ENCODE measurements at places on chromosomes 11 and 22.
A peak's percentile ranks its signal among the peaks of the same experiment; 100 is the strongest.

DNA sequence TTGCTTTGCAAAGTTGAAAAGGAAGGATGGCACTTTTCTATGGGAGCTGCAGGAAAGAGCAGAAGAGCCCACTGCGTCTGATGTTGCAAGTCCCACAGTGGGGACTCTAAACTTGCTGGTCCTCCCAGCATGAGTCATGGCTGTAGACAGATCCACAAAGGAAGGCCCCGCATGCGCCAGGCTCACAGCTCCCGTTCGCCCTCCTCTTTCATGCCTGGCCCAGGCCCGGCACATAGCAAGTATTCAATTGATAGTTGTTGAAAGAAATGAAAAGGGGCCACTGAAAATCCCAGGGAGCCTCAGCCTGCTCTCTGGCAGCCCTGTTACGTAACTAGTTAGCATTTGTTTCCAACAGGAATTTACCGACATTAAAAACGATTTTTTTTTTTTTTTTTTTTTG, 18.9 kb downstream of the AP1B1 start:
- DNase-seq = no peak

- peak; percentile 59 for DNase-seq
Measured at GRCh38 chr22:37519268-37520195, at the start of gene CARD10. Gene CARD10 (minus strand): TSS chr22:37519415. CDS start chr22:37519200, 215 bp downstream.

DNA sequence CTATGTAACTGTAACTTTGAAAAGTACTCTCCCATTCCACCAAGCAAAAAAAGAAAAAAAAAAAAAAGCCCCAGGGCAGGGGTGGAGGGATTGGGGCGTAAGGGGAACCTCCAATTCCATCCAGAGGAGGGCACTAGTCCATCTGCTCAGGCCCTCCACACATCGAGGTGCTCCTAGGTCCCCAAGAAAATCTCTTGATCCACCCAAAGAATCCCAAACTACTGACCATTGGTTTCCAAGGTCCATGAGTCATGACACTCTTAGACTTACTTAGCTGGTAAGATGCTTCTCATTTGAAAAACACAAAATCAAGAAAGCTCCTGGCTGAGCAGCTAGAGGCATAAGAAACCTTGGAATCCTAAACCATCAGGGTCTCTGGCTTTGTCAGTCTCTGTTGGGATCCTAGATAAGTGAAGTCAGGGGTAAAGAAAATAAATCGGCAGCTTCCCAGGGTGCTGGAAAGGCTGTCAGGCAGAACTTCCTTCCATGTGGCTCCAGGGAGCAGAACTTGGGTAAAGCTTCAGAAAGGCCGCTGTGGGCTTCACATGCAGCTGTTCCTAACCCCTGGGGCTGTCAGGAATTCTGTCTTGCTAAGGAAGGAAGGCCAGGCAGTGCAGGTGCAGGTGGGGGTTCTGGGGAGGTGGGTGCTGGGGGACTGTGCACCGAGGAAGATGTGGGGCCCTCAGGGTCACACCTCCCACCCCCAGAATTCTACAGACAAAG, 49.4 kb upstream of the ADA2 start:
- no peak for DNase-seq

- DNase-seq = no peak
Measured at GRCh38 chr22:45574069-45574703, 71.5 kb downstream of the FBLN1 start.

- peak; percentile 79 for DNase-seq
Measured at GRCh38 chr11:65491614-65492386, 7.0 kb upstream of the MALAT1 start.

GRCh38 chr11:61515686-61516085, 7.1 kb downstream of the LRRC10B start:
- DNase-seq = no peak

DNA sequence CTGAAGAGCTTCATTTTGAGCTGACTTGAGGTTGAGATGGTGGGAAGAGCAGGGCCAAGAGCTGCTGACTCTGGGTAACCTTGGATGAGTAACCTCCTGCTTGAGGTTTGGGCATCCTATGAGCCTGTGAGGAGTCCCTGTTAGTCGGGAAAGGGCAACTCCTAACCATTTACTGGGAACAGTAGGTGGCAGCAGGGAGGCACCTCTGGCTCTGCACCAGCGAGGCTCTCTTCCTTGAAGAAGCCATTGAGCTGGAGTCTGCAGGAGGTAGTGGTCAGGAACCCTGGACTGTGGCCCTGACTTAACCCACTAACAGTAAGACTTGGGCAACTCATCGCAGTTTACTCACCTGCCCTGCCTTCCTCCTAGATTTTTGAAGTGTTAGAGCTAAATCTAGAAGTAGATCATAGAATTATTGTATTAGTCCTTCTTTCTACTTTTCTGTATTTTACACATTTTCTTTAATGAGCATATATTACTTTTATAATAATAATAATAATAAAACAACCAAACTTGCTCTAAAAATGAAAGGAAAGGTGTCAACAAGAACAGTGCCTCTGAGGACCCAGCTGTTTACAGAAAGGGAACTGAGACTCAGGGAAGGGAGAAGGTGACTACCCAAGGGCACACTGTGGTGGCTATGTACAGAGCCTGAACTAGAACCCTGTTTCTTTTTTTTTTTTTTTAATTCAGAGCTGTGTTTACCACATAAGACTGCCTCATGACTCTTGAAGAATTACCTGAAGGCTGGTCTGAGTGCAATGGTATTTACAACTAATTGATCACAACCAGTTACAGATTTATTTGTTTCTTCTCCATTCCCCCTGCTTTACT, 47.5 kb downstream of the MEI1 start:
- peak; percentile 89 for DNase-seq

GRCh38 chr22:23363683-23364082, 183.4 kb downstream of the BCR start:
- no peak for DNase-seq

All from ACHN (cell line).